ENCODE measurements at places on chromosomes 16 and 17.

DNA sequence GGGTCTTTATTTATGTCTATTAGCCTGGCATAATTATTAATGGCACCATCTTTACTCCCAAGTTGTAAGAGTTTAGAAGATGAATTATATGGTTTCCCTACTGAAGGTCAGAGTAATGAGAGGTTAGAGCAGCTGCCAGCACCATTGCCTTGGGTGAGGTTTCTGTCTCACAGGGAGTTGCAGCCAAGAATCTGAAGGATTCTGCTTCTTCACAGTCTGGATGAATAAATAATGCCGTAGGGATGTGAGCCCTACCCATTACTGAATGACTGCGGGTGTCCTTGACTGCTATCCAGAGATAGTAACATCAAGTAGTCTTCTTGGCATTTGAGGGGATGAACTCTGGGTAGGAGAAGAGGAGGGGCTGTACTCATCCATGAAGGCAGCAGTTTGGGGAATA is 52.8 kb upstream of the SMIM36 start:
- DNase-seq: no peak

DNA sequence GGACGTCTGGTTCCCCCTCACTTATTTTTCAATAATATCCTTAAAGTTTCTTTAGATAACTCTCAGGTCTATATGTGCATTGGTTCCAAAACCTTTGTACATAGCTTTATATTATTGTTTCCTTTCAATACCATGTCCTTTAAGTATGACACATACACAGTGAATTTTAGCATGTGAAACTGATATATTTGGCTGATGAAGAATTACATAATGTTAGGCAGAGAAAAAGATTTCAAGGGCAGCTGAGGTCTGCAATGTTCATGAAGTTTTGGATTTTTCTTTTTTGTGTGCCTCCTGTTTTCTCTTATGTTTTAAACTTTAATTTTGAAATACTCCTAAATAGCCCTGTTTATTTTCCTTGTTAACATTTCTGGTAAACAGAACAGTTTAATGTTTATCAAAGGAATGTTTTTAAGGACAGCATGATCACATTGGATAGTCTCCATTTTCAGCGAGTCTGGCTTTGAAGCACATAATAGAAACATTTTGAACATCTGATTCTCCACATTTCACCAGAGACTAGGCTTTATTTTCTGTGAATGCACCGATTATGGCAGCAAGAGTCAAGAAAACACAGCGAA is 32.9 kb upstream of the FBXO47 start:
- no peak for DNase-seq

DNA sequence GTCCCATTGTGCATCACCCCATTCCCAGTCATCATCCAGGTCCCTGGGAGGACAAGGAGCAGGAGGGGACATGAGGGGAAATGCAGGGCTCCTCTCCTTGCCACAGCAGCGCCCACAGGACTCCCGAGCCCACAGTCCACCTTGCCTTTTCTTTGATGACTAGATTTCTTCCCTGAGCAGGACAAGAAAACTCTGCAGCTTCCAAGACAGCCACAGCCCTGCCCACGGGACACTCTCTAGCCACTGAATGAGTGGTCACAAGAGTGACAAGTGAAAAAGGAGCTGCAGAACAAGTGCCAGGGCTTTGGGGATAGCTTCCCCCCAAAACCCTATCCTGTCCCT is 4.7 kb downstream of the NEURL4 start:
- DNase-seq: no peak

DNA sequence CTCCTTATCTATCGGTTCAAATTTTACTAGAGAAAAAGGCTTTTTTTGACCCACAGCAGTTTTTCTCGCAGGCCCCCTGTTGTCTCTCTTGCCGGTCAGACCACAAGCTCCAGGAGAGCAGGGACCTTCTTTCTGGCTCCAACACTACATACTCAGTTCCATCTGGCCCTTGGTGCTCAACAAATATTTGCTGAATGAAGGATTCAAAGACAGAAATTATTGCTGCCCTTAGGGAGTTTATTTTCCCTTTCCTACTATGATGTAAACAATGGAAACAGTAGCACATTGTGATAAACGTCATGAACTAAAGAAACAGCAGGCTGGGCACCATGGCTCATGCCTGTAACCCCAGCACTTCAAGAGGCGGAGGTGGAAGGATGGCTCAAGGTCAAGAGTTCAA is 59.0 kb upstream of the ATP2A3 start:
- DNase-seq: no peak

DNA sequence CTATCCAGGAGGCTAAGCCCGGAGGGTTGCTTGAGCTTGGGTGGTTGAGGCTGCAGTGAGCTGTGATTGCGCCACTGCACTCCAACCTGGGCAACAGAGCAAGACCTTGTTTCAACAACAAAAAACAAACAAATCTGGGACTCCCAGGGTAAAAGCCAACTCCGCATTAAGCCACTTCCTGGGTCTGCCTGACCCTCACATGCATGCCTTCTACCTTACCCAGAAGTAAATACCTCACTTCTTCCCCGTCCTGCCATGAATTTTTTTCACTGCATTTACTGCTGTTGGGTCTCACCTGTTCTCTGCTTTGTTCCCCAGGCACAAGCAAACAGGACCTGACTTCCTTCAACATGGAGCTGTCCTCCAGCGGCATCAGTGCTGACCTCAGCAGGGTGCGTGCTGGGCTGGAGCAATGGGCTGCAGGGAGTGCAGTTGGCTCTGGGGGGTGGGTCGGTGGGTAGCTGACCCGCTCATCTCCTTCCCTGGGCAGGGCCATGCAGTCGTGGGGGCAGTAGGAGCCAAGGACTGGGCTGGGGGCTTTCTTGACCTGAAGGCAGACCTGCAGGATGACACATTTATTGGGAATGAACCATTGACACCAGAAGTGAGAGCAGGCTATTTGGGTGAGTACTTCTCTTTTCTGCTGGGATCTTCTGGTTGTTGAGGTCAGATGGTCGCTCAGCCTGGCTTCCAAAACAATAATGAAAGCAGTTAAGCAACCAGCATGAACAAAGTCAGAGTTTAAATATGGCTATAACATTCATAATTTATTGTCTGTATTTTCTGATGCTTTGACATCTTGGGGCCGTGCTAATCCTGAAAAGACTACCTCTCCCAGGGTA is 16.4 kb downstream of the ITGAL start:
- no peak for DNase-seq

DNA sequence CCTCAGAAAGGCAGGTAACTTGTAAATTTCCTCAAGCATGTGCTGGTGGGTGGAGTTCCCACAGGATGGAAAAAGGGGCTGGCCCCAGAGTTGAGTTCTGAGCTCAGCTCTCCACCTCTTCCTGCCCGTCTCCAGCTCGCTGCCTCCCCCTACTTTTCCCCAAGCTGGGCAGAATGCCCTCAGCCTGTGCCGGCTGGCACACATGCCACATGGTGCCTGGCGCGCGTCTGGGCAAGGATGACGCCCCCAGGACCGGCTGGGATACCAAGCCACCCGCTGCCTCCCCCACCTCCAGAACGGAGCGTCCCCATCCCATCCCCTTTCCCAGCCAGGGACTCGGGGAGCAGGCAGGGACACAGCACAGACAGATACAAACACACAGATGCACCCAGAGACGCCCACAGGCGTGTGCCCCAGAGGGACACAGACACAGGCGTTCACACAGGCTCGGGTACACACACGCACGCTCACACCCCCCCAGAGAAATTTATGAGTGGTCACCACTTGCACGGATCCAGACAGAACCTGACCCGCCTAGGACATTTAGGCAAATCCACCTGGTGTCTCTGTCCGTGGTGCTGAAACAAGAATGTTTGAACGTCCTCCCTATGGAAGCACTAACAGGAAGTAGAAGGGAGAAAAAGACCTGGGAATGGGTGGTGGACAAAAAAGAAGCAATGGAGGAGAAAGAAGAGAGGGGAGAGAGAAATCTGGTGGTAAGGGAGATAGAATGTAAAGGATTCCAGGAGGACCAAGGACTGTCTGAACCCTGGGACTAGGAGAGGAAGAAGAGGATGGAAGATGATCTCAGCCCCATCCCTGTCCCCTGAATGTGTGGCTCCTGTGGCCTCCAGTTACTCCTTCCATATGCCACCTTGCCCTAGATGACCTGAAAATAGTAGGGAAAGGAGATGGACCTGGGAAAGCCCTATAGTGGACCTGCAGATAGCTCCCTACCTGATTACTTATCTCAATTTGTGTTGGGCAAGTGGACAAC is 15.5 kb downstream of the NEUROD2 start:
- DNase-seq: no peak

- no peak for DNase-seq
Measured at GRCh38 chr17:64683796-64684195, 21.7 kb upstream of the SMURF2 start.

- DNase-seq: no peak
Measured at GRCh38 chr17:1024076-1024475, 27.1 kb downstream of the TIMM22 start.

DNA sequence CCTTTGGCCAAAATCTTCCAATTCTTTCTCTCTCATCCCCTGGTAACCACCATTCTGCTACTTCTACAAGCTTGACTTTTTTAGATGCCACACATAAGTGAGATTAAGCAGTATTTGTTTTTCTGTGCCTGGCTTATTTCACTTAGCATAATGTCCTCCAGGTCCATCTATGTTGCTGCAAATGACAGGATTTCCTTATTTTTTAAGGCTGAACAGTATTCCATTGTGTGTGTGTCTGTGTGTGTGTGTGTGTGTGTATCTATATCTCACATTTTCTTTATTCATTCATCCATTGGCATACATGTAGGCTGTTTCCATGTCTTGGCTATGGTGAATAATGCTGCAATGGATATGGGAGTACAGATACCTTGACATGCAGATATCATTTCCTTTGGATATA is 6.1 kb downstream of the ACACA start:
- no peak for DNase-seq

DNA sequence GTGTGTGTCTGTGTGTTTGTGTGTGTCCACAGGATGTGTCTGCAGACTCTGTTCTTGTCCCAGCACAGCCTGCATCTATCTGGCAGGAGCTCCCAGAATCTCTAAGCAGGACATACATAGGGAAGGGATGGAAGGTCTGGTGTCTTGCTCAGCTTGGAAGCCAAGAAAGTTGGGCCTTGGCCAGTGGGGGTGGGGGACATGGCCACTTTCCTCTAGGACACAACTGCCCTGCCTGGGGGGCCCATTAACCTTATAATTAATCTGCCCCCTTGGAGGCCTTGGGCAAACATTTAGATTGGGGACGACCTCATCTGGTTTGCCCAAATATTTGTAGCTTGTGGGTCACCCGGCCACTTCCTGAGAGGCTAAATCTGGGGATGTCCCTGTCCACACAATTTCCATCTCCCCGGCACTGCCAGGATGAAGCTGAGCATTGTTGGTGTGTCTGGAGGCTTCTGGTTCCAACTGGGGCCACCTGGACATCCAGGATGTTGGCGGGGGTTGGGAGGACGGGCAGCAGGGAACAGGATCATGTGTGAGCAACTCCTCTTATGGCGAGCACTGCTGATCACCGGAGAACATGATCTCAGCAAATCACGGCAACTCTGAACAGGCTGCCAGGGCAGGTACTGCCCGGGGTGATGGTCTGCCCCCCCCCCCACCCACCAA is 17.2 kb upstream of the FOXF1 start:
- DNase-seq: no peak

GRCh38 chr16:49027420-49027819 is 254.2 kb downstream of the CBLN1 start:
- no peak for DNase-seq

DNA sequence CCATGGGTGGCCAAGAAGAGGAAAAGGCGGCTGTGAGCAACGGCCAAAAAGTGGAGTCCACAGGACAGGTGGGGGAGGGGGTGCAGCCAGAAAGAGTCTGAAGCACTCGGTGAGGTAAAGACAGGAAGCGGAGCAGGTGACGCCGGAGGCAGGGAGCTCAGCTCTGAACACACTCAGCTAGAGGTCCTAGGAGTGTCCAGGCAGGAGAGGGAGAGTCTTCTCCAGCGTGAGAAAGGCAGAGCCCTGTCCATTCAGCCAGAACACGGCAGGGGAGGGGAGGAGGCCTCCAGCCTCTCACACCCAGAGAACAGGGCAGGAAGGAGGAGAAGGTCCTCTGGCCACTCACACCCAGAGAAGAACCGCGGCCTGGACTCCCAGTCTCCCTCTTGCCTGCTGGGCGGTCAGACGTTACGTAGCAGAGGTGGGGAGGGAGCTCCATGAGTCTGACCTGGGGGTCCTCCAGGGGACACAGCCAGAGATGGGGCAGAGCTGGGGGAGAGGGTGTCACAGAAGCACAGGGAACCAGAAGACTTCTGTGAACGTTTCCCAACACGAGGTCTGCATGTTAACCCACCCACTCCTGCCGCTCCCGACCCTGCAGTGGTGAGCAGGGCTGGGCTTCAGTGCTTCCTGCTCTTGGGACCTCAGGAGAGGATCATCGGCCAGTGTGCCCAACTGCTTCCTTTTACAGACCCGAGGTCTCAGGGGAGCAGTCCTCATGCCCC is 89.2 kb downstream of the ABR start:
- DNase-seq: no peak

- DNase-seq: no peak
Measured at GRCh38 chr16:70304892-70305448, 6.0 kb downstream of the DDX19B start.

DNA sequence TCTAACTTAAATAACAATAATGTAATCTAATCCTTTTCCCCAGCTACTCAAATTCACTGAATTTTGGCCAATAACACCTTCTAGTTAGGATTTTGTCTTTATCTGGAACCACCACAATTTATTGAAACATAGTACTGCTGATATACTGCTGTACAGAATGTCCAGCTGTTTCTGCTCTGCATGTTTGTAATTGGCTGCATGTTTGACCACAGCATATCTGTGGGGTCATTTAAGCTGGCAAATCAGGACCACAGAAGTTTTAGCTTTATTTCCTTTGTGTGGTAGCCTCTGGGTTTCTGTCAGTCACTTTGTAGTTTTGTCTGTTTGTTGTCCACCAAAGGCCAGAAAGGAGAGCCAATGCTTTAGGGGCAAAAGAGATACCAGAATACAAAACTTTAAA is 22.2 kb upstream of the RAB11FIP4 start:
- no peak for DNase-seq

Measured in activated T-helper 1 cell treated with anti-CD3 and anti-CD28 coated beads, Interleukin-2, amount 50 U/mL, for 16 hours (primary cell).